ENCODE measurements at places on chromosomes 13 and 19. TPM values are rescaled to one million over a fixed set of nuclear protein-coding genes. Genes with fewer than 3 reads are reported as not detected.

Gene INSR
- total RNA-seq = 112 TPM

DNA sequence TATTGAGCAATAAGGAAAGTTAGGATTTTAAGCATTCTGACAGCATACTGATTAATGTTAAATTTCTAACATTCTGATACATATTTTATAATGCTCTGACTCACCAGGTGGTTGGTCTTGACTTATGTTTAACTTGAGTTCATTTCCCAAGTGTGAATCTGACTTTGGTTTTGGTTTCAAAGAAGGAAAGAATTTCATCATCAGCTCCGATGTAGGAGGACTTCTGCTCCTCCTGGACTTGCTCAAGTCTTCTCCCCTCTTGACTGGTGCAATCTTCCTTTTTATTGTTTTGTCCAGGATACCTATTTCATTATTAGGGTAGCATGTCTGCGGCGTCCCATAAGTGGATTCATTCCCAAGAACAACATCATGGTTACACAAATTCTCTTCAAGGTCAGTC is 141.3 kb downstream of the RNF17 start:
- DNase-seq = no peak

- no peak for DNase-seq
Measured at GRCh38 chr13:58579468-58579867, 947.9 kb downstream of the PCDH17 start.

Gene ZSCAN1
- total RNA-seq = 0.34 TPM

DNA sequence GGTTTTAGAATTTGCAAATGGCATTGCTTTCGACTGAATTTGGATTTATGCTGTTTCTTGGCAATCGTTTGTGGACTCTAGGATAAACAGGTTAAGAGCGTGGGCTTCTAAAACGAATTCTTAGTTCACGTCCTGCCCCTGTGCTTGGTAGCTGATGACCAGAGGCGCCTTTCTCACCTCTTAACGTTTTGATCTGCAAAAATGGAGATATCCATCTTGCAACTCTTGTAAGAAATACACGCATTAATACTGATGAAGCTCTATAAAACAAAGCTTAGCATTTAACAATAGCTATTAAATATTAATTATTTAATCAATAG is 580 bp upstream of the KATNAL1 start:
- DNase-seq = no peak

GRCh38 chr13:112153364-112153763 is 86.4 kb downstream of the SOX1 start:
- no peak for DNase-seq

Measured in pancreas (tissue), 10 donors.